Activated CD8-positive, alpha-beta T cell treated with anti-CD3 and anti-CD28 coated beads for 36 hours (primary cell): ENCODE measurements at places on chromosomes 3 and 15. TPM values are rescaled to one million over a fixed set of nuclear protein-coding genes. Genes with fewer than 3 reads are reported as not detected.

The ZNF662 gene
- 2.1 TPM for total RNA-seq

The DAZL gene
- total RNA-seq = not detected

- no peak overlapping the region for H3K27ac ChIP-seq
These were observed 319.6 kb upstream of the TBC1D5 start for GRCh38 chr3:18061737-18062656.

GRCh38 chr3:98730886-98731537 is 32.1 kb upstream of the ST3GAL6 start:
- no peak for DNase-seq
- no peaks in the 10 kb centered on the region for H3K36me3 ChIP-seq
- H3K27ac ChIP-seq = no peak overlapping the region
- peaks cover 45% of the 10 kb centered on the region for H3K27me3 ChIP-seq

- DNase-seq = no peak
- no peak overlapping the region for H3K27ac ChIP-seq
- H3K36me3 ChIP-seq = no peaks in the 10 kb centered on the region
- H3K4me1 ChIP-seq = peaks cover 9% of the 10 kb centered on the region
- H3K4me3 ChIP-seq = no peak overlapping the region
These were observed 75.5 kb downstream of the PEX5L start for GRCh38 chr3:179961071-179961702.

DNA sequence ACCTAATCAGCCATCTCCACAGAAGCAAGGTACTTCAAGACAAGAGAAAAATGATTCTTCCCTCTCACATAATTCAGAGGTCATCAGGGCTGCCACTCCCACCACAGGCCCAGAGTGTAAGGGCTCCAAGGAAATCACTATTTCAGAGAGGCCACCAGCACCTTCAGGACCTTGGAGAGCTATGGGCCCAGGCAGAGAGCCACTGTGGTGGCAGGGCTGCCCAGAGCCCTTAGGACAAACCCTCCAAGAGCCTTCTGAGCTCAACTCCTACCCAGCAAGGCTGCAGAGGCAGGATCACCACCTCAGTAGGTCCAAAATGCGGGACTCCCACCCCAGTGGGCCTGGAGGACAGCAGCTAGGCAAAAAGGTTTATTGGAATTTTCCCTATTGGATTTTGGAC is 17.9 kb upstream of the FAN1 start:
- no peaks in the 10 kb centered on the region for H3K27me3 ChIP-seq
- no peaks in the 10 kb centered on the region for H3K4me1 ChIP-seq
- H3K4me3 ChIP-seq = no peak overlapping the region

DNA sequence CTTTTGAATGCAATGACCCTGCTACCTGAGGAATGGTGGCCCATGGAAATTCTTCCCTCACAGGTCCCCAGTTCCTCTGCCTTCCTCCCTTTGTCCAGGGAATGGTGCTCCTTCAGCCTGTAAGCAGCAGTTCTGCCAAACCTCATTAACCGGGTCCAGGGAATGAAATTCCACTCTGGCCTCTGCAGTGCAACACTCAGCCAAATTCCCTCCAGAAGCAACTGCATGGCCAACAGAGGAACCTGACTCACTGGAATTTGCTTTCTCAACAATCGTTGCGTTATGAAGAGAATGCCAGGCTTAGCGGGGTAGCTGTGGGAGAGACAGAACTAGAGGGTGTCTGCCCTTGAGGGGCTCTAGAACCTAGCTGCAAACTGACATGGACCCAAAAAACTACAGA is 449.4 kb upstream of the PROK2 start:
- H3K27me3 ChIP-seq = no peaks in the 10 kb centered on the region
- H3K27ac ChIP-seq = no peak overlapping the region
- no peak for DNase-seq
- H3K4me1 ChIP-seq = no peaks in the 10 kb centered on the region
- H3K36me3 ChIP-seq = no peaks in the 10 kb centered on the region

GRCh38 chr15:99983886-99984286 is 250.6 kb upstream of the LYSMD4 start:
- H3K4me3 ChIP-seq = no peak overlapping the region
- no peak for DNase-seq
- peaks cover 1% of the 10 kb centered on the region for H3K4me1 ChIP-seq
- no peak overlapping the region for H3K27ac ChIP-seq
- H3K36me3 ChIP-seq = no peaks in the 10 kb centered on the region

DNA sequence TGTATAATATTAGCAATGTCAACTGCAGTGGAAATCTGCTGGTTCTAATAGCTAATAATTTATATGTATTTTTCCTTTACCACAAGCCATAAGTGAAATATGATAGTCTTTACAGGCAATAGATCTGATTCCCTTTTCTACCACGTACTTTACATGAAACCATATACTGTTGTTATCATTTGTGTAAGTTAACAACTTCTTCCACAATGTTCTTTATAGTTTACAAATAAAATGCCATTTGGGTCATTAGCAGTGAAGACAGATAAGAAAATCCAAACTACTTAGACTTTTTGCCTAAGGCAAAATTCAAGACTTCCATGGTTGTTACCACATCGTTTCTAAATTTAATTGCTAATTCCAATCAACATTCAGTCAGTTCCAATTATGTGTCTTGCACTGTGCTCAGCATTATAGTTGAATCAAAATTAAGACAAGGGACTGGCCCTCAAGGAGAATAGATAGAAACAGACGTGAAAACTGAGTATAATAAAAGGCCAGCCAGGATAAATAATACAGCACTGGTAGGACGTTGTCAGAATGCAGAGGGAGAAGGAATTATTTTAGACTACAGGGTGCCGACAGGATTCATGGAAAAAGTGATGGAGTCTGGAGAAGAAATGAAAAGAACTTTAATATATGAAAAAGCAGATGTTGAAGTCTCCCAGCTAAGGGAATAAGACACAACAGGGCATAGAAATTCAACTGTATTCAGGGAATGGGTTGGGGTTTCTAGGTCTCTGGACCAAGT is 249.8 kb downstream of the ALCAM start:
- H3K4me1 ChIP-seq = no peaks in the 10 kb centered on the region
- no peak overlapping the region for H3K27ac ChIP-seq
- H3K36me3 ChIP-seq = no peaks in the 10 kb centered on the region
- H3K27me3 ChIP-seq = no peaks in the 10 kb centered on the region
